ENCODE measurements at places on chromosomes 5 and 9.
A peak's percentile ranks its signal among the peaks of the same experiment; 100 is the strongest.

DNA sequence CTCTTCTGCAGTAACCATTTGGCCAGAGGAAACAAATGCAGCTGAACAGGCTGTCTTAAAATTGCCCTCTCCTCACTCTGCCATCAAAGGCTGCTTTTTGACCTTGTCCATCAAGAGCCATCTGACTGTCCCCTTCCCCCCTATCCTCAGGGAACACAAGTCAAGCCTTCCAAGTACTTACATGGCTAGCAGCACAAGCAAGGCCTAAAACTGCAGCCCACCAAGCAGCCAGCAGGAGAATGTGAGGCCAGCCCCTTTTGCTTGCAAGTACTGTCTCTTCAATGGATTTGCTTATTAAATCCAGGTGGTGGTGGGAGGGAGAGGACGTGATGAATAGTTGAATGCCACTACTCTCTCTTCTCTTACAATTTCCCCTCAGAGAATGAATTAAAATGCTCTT lies 83.5 kb downstream of the HTR1A start:
- no peak for DNase-seq

DNA sequence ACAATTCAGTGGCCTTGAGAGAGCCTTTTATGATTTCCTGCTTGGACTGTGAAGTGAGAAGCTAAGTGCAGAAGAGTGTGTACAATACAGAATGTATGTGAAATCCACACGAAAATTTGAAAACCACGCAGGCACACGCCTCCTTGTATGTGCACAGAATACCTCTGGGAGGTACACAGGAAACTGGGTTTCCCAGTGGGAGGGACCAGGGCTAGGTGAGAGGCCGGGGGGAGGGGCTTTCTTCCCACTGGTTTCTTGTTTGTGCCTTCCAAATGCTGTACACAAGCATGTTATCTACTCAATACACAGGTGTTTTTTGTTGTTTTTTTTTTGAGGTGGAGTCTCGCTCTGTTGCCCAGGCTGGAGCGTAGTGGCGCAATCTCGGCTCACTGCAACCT lies 16.1 kb downstream of the C9orf50 start:
- DNase-seq = no peak

DNA sequence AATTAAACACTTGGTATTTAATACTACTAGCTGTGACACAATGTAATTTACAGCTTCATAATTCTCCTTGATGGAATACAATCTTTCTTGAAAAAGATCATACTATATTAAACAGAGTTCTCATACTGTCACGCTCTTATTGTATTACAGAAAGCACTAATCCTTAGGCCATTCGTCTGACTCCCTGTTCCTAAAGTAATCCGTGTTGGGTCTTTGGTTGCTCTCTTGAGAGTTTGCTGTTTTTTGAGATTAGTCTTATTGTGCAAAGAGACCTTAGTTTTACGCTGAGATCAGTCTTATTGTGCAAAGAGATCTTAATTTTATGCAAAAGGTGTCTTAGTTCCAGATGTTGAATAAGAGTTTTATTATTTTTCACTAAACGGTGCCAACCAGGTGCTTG lies 190.6 kb downstream of the ISL1 start:
- DNase-seq = no peak

- no peak for DNase-seq
Observed at GRCh38 chr5:2103940-2104339, 221.2 kb upstream of the IRX4 start.

GRCh38 chr9:20880271-20880670 lies 151.2 kb downstream of the HACD4 start:
- no peak for DNase-seq

- no peak for DNase-seq
Observed at GRCh38 chr9:94996641-94997040, 270.1 kb downstream of the AOPEP start.

DNA sequence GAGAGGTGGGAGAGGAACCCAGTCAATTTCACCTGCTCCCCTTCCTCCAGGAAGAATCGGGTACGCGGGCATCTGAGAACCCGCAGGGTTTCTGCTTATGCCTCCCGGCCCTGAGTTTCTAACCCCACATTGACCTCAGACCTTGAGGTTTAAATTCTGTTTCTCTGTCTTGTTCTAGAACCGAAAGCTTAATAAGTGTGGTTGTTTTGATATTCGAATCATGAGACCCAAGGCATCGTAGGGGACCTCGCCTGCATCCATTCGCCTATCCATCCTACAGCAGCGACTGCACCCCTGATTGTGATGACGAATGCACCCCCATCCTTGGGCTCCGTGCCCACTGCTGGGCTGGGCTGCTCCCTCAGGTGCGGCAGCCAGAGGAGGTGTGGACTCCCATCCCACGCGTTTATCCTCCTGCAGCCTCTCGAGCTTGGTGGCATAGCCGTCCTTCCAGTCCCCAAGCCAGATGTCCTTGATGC lies 80.8 kb upstream of the IER5L start:
- DNase-seq = no peak

- no peak for DNase-seq
Observed at GRCh38 chr5:14308384-14309154, 165.4 kb downstream of the TRIO start.

DNA sequence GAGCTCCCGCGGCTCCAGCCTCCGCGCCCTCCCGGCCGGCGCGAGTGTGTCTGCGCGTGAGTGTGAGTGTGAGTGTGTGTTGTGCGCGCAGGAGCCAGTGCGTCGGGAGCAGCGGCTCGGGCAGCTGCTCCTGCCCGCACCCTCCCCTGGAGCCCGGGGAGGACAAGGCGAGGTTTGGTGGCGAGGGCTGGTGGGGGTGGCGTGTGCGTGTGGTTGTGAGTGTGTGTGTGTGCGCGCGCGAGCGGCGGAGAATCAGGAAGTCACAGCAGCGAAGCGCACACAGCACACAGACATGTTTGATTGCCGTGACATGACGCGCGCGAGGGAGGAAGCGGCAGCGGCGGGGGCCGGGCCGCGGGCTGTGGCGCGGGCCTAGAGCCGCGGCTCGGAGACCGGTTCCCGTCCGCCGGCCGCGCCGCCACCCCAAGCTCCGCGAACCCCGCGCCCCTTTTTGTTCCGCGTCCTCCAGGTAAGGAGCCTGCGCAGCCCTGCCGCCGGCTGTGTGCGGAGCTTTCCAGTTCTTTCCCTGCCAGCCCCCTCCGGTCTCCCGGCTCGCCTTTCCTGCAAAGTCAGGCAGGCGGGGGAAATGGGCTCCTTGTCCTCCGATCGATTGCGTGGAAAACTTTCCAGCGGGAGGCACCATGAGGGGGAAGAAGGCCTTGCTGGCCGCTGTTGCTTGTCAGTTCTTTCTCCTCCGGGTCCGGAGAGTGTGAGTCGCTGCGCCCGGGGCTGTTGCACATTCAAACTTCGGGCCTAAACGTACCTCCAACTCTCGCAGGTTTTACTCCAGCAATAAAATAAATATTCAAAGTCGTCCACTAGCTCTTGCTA lies 2.4 kb downstream of the SMARCA2 start:
- peak; percentile 25 for DNase-seq

DNA sequence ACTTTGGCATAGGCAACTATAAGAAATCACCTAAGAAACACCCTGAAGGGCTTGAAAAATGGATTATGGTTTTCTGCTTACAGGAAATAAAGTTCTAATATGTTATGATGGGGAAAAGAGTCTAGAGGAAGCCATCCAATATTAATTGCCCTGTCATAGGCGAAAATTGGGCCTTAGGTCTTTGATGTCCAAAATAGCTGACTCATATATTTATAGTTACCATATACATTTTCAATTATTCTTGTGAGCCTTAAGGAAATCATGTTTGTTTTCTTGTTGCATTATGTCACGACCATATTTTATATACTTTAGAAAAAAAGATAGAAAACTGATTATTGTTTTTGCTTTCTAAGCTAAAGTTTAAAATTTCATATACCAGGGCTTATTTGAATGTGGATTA lies 509.1 kb downstream of the CDH12 start:
- DNase-seq = no peak

Measured in cortex of kidney (tissue), 1 donor.